ENCODE measurements at places on chromosomes 4 and X. TPM values are rescaled to one million over a fixed set of nuclear protein-coding genes. Genes with fewer than 3 reads are reported as not detected.

The TMEM271 gene
- 0.17 TPM for total RNA-seq

GRCh38 chr4:140116442-140117104, 37.4 kb downstream of the MAML3 start:
- no peak for DNase-seq

DNA sequence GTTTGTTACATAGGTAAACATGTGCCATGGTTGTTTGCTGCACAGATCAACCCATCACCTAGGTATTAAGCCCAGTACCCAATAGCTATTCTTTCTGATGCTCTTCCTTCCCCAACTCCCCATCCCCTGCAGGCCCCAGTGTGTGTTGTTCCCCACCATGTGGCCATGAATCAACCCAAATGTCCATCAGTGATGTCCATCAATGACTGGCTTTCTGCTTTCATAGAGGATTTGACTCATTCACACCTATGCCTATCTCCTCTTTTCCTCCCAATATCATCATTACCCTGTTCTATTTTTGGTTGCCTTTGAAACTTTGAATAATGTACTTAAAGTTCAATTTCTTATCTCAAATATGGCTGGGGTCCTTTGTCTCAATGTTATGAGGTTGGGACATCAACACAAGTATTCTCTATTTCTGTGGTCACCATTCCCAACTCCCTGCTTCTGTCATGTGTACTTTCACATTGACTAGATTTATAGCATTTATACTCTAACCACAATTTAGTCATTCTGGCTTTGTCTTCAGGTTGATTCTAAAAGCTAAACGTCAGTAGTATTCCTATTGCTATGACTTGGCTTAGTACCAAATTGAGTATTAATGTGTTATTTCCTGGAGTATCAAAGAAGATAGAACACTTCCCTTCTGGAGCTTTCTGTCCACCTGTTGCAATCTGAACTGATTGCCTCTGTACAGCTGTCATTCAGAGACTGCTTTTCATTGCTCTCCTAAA, 107.2 kb downstream of the TAB3 start:
- DNase-seq = no peak

The DGKK gene
- total RNA-seq = not detected

- DNase-seq = no peak
These were observed 41.0 kb downstream of the PDK3 start for GRCh38 chrX:24506082-24506481.

The NSDHL gene
- 13.2 TPM for total RNA-seq

The TMPRSS11B gene
- not detected for total RNA-seq

Measured in lower leg skin (tissue), 4 donors.